Stimulated activated naive CD8-positive, alpha-beta T cell treated with anti-CD3 and anti-CD28 coated beads, Interleukin-15, amount 100 ng/mL, for 72 hours (primary cell): ENCODE measurements at places on chromosomes 11 and 22.
A peak's percentile ranks its signal among the peaks of the same experiment; 100 is the strongest.

GRCh38 chr22:44200451-44200850, 19.7 kb downstream of the PARVG start:
- DNase-seq: no peak

DNA sequence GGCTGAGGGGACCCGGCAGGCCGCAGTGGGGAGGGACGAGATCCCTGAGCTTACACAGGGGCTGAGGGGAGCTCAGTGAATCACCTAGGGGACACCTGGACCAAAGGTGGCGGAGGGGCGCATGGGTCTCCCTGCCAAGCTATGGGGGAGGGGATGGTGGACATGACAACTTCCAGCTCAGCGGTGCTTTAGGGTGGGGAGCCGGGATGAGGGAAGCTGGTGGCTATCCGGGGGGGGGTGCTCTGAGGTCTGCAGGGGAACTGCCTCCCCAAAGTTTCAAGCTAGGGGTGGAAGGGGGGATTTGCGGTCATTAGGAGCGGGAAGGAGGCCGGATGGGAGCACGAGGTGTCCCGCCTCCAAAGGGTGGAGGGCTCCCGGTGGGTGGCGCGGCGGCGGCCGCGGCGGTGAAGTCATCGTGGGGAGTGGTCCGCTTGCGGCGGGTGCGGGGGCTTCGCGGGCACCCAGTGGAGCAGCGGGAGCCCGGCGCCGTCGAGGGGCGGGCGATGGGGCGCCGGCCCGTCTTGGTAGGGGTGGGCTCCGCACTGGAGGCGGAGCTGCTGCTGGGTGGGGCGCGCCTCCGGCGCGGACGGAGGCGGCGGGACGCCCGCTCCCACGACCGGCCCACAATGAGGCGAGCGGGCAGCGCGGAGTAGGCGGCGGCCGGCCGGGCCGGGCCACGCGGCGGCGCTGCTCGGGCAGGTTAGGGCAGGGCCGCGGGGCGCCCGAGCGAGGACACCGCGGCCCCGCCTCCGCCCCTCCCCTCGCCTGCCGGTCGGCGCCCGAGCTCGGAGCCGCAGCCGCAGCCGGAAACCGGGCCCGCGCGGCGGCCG, at the start of gene MICALL1:
TSS of gene MICALL1 (plus strand) at position 764 of the 830 bp plus-strand sequence. CDS start 126 bp downstream, outside the sequence.
- peak; percentile 69 for DNase-seq

DNA sequence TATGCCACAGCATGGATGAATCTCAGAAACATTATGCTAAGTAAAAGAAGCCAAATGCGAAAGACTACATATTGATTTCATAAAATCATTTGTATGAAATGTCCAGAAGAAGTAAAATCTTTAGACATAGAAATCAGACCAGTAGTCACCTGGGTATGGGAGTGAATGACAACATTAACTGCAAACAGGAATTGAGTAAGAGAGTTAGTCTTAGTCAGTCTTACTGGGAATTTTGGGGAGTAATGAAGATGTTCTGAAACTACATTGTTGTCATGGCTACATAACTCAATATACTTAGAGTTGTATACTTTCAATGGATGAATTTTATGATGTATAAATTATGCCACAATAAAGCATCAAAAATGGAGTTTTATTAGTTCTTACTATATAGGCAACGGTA, 107.8 kb upstream of the CHORDC1 start:
- no peak for DNase-seq

- peak; percentile 23 for DNase-seq
Measured at GRCh38 chr11:85844439-85845123, 10.6 kb upstream of the CCDC83 start.

DNA sequence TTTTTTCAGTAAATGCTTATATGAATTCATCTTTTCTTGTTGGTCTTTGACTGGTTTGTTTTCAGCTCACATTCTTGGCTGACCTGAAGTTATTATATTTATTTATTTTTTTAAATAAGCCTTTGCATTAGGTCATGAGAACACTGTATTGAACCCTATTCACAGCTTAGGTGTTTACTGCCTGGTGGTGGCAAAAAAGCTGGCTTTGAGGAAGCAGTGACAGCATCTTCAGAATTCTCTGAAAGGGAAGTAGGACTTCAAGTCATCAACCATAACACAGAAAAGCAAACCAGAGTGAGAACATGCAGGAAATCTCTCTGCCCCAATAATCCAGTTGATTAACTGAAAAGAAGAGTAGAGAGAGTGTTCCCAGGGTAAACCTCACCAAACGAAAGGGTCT, 30.3 kb upstream of the MMP13 start:
- no peak for DNase-seq

- DNase-seq: peak; percentile 41
Measured at GRCh38 chr22:32574411-32574810, 99.8 kb downstream of the FBXO7 start.

GRCh38 chr11:63573881-63574855, 11.0 kb upstream of the PLAAT2 start:
- peak; percentile 48 for DNase-seq

GRCh38 chr11:120125024-120125423, 12.9 kb downstream of the TRIM29 start:
- no peak for DNase-seq

DNA sequence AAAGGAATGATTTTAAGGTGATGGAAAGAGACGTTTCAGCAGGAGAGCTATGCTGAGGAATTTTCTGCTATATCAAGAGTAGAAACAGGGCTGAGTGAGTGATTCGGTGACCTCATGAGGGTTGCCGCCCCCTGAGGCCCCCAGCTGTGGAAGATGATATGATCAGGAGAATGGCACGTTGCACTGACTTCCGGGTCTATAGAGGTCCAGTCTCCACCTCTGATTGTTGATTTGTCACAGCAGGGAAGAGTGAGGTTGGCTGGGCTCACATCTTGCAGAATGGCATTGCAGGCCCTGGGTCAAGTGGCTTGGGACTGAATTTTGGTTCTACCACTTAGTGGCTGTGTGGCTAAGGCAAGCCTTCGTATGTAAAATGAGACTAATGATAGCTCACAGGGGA, 205.1 kb downstream of the SNX19 start:
- no peak for DNase-seq

DNA sequence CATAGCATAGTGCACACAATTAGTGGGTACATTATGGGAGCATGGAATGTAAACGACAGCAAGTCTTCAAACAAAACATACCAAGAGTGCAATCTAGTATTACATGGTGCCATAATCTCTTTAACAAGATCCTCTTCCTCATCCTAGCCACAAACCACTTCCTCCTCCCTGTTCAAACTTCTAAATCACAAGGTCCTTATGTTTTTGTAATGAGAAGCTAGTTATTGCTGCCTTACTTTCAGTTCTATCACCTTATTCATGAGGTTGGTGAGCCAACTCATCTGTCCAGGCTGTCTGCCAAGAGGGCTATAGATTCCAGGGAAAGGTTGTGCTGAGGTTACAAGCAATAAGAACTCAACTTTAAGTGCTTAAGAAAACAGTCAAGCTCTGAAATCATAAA, 195.4 kb upstream of the ARHGAP20 start:
- DNase-seq: no peak

DNA sequence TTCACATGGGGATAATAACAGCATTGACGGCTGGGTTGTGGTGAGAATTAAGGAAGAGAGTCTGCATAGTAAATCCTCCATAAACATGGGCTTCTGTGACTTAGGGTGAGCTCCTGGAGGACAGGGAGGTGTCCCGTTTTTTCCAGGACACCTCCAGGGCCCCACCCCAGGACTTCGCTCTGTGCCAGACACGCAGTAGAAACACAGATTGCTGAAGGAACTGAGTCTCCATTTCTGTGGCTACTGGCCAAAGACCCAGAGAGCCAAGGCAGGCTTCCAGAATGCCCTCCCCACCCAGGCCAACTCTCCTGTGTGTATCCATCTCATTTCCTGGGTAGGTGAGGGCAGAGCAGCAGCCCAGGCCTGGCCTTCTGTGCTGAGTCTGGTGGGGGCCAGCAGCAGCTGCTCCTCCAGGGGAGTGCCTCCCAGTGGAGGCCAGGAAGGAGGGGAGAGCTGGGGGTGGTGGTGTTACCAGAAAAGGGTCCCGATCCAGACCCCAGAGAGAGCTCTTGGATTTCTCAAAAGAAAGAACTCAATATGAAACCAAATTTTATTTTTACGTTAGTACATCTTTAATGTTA, 9.5 kb upstream of the RFPL3 start:
- DNase-seq: no peak

GRCh38 chr11:61091373-61092279, 10.7 kb upstream of the CD5 start:
- no peak for DNase-seq

GRCh38 chr22:19996694-19997384, 19.8 kb downstream of the ARVCF start:
- DNase-seq: no peak

- DNase-seq: no peak
Measured at GRCh38 chr11:41282395-41282794, 177.1 kb downstream of the LRRC4C start.

- DNase-seq: no peak
Measured at GRCh38 chr22:50308597-50308935, 1.1 kb upstream of the PLXNB2 start.

DNA sequence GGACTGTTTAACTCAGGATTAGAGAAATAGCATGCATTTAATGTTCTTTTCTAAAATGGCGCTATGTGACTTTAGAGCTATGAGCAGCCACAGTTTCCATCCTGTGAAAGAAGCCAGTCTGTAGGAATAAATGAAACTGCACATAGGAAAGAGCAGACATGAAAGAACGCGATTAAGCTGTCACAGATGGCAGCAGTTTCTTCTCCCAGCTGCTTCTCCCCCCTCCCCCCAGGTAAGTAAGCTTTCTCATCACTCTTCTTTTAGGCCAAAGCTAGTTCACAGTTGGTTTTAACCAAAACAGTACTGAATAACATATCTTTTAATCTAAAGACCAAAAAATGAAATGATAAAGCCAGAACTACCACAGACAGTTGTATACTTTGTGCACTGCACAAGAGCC, 266.4 kb downstream of the KCNA4 start:
- no peak for DNase-seq

GRCh38 chr11:37322333-37323194, 724.5 kb upstream of the RAG2 start:
- DNase-seq: no peak

DNA sequence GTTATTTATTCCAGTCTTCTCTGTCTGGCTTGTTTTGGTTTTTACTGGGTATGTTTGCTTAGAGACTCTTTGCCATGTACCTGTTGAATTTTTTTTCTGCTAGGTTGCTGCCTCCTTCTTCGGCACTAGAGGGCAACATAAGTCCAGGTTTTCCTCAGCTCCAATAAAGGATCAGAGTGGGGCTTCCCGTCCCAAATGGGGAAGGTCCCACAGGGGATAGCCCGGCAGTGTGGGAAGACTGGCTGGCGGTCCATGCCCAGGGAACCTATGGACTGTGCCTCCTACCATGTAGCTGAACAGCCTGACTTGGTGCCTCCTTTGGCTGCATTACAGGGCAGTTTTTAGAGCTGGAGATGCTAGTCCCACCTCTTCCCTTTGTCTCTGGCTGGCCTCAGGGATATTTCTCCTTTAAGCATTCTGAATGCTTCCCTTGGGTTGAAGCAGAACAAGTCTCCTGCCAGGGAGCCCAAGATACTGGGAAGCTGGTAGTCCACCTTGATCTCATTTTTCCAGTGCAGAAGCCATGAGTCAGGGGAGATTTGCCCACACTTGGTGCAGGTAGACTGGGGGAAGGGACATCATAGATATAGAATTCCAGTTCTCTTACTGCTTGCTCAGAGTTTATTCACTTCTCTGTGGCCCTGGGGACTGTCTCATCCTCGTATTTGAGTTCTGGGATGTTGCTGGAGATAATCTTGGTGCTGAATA, 60.2 kb downstream of the BRD1 start:
- DNase-seq: peak; percentile 42

- DNase-seq: no peak
Measured at GRCh38 chr11:129089279-129089678, 102.8 kb downstream of the ARHGAP32 start.

DNA sequence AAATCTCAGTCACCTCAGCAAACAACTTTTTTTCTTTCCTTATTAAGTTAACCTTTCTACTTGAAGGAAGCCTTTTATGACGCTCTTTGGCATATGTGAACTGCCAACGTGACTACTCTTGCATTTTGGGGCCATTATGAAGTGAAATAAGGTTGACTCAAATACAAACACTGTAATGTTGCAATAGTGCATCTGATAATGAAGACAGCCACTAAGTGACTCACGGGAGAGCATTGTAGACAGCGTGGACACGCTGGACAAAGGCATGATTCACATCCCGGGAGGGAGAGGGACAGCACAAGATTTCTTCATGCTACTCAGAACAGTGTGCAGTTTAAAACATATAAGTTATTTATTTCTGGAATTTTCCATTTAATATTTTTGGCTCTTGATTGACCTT, 560.8 kb downstream of the ETS1 start:
- no peak for DNase-seq

- DNase-seq: no peak
Measured at GRCh38 chr22:39543095-39543494, 10.5 kb upstream of the RPS19BP1 start.

DNA sequence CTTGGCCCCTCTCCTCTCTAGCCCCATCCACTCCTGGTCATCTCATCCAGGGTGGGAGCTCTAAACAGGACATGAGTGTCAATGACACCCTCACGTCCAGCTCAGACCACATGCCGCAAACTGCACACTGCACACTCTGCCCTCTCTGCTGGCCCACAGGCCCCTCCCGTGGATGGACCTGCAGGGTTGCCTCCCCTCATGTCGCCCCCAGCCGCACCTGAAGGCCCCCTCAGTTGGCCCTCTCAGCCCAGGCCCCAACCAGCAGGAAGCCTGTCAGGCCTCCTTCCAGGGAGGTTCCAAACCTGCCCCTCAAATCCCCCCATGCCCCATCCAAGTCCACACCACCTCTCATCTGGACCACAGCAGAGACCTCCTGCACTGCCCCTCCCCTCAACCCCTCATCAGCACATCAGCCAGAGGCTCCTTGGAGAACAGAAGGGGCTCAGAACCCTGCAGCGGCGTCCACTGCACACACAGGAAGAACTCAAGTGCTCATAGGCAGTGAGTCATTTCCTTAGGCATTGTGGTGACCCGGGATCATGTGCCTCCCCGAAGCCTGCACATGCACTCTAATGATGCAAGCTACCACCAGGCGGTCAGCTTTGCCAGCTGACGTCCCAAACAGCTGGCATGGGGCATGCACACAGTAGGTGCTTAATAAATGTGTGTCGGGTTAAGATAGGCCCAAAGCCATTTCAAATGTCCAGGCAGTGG, 12.9 kb upstream of the CDKN1C start:
- DNase-seq: peak; percentile 74
